Stimulated activated CD4-positive, alpha-beta T cell treated with anti-CD3 and anti-CD28 coated beads, Interleukin-1b, Interleukin-23, amount 100 ng/mL, for 1 hour (primary cell): ENCODE measurements at places on chromosomes 16 and 17.
A peak's percentile ranks its signal among the peaks of the same experiment; 100 is the strongest.

DNA sequence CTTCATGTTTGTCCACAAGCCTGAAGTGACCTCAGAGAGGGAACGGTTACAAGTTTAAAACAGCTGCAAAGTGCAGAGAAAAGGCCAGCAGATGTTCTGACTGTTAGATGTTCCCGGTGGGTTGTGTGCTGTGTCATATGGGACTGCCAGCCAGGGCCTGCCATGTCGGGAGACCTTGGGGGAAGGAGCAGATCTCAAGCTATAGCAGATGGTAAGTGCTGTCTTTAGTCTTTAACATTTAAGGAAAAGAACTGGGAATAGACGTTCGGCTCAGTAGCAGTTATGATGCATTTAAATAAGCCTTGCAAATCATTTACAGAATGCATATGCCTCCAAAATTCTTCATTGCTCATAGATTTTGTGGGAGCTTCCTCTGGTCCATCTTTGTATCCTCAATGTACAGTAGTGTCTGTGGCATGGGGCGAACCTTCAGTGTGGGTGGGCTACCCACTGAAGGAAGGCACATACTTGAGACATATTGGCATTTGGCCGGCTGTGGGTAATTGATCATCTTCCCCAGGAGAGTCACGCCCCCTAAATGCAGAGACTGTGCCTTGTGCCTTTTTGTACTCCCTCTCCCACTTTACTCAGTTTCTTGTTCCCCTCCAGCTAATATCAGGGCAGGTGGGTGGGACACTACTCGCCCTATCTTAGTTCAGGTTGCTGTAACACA lies 131.9 kb downstream of the NPIPB5 start:
- no peak for DNase-seq

- DNase-seq, result no peak
Measured at GRCh38 chr17:20207262-20207985, 198.3 kb downstream of the SPECC1 start.

- no peak for DNase-seq
Measured at GRCh38 chr17:15947976-15948752, 3.2 kb downstream of the ADORA2B start.

DNA sequence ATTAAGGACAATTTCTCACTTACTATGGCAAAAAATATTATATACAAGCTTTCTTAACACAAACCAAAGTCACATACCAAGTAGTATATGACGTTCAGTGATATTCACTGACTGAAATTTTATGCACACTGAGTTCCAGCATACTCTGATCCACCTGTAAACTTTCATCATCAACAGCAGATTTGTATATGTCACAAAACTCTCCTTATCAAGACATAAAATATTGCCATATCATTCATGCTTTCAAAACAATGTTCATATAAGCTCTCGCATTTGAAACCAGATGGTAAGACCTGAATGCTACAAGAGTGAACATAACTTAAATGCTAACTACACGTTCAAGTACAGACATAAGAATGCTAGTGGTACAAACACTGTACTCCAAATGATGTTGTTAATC lies 46.7 kb downstream of the GNA13 start:
- no peak for DNase-seq

DNA sequence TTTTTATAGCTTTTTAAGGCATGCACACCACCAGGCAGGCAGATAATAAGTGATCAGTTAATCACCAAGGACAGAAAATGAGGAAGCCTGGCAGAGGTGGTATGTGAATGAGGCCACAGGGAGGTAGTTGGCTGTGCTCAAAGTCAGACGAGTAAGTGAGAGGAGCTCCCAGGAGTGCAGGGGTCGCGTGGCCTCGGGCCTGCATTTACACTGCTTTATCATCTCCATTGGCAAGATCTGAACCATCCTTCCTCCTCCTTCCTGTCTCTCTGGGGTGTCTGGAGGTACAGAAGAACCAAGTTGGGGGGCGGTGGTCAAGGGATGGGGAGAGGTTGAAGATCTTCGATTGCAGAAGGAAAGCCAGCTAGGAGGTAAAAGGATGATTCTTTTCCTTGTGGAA lies 320.1 kb downstream of the SOX9 start:
- DNase-seq, result no peak

DNA sequence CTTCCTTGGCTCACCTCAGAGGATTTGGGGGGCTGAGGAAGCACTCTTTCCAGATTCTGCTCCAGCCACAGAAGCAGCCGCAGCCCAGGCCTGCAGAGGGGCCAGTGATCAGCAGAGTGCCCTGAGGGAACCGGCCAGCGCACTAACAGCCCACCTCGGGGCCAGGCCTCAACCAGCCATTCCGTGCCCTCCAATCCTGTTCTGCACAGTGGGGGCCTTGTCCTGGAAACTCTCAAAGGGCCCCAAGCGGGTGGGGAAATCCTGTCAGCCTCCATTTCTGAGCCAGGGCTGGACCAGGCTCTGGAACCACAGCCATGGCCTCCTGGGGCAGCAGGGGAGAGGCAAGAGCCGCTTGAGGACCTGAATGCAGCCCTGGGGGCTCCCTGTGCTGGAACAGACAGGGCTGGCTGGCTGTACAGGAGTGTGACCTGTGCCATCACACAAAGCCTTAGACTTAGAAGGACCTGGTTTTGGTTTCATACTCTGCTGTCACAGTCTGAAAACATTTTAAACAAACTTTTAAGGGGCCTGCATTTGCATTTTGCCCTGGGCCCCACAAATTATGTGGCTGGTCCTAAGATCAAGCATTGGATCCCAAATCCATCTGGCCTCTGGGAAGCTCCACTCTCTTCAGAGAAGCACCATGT lies 10.0 kb downstream of the CNGB1 start:
- DNase-seq, result no peak

DNA sequence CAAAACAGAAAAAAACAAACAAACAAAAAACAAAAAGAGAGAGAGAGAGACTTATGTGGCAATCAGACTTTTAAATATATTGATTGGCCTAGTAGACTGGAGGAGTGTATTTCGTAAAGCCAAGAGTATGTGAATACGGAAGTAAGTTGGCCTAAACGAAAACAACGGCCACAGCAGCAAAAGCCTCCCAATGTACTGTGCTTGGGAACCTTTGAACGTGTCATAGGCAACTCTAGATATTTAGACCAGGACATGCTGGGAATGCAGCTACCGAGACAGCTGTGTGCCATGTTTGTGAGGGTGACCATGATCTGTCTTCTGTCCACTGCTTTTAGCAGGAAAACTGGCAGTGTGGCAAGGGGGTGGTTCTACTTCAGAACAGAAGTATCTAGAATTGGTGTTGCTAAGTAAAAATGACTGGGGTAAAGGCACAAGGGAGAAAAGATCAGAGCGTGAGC lies 7.4 kb downstream of the MAF start:
- no peak for DNase-seq

DNA sequence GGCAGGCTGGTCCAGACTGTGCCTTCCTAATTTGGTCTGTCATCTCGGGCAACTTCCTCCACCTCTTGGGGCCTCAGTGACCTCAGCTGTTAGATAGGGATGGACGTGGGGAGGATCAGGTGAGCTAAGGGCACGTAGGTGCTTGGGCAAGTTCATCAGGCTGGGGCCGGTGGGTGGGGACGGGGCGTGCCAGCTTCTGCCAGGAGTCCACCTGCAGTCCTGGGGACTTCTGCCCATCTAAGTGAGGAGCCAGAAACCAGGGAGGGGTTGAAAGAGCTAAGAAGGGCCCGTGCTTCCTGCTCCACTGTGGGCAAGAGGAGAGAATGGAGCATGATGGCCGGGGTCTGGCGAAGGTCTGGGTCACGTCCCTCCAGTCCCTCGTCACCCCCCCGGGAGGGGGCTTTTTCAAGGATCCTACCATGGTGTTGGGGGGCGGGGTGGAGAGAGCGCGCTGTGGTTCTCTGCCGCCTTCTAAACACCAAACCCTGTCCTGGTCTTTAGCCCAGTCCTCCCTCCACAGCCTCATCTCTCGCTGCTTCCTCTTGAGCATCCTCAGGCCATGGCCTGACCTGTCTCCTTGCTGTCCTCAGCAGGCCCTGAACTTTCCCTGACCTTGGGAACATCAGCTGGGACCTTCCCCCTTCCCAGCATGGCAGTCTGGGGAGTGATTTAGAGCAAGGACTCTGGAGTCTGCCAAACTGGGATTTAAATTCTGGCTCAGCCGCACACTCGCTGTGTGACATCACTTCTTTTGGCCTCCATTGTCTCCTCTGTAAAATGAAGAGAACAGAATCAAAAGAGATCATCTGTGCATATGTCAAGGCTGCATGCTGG lies 21.6 kb downstream of the SPNS2 start:
- no peak for DNase-seq

DNA sequence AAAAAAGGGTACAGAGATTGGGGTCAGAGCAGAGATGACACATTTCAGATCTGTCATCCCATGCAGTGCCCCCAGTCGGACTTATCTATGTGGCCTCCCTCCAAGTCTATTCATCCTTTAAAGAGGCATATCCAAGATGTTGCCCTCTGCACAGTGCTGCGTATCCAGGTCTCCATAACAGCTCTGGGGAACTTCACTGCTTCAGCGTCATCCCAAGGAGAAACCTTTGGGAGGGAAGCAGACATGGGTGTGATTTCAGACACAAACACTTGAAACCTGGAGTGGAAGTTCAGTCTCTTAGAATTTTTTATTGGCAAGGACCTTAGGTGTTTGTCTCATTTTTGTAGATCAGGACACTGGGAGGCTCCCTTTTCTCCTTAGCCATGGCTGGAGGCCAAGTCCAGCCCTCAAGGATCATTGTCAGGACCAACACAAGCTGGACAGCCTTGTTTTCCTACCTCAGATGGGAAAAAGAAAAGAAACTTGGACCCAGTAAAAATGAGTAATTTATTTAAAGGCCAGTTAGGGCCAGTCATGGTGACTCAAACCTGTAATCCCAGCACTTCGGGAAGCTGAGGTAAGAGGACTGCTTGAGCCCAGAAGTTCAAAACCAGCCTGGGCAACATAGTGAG lies 23.9 kb upstream of the NLK start:
- DNase-seq, result no peak

GRCh38 chr16:31920373-31920772 lies 46.8 kb downstream of the ZNF267 start:
- no peak for DNase-seq

DNA sequence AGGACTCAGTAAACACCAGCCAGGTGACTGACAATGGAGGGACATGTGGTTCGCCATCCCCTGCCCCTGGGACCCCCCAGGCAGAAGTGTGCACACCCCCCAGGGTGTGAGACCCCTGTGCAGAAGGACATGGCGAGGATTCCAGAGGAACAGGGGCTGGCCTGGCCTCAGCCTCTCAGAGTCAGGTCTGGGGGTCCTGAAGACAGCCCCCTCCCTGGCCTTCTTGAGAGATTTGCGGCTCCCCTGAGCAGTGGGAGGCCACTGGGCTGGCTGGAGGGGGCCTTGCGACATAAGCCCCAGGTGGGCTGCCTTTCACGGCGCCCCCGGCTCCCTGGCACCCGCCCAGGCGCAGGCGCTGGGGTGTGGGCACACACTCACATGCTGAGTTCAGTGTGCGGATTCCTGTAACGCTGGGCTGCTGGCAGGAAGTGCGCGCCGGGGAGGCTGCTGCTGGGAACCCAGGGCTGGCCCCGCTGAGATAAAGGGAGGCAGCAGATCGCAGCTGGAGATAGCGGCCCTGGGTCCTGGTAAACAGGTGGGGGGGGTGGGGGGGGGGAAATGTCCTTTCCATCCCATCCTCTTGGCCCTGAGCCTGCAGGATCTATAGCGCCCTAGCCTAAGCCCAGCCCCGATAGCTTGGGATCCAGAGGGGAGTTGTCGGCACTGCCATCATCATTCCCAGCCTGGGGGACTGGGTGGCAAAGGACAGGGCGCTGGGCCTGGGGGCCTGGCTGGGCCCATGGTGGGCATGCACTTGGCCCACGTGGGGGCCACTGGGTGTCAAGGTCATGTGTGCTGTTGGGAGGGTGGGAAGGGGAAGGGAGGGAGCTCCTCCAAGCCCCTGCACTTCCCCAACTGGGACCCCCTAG lies 27.1 kb downstream of the TMEM235 start:
- DNase-seq, result peak; percentile 23

DNA sequence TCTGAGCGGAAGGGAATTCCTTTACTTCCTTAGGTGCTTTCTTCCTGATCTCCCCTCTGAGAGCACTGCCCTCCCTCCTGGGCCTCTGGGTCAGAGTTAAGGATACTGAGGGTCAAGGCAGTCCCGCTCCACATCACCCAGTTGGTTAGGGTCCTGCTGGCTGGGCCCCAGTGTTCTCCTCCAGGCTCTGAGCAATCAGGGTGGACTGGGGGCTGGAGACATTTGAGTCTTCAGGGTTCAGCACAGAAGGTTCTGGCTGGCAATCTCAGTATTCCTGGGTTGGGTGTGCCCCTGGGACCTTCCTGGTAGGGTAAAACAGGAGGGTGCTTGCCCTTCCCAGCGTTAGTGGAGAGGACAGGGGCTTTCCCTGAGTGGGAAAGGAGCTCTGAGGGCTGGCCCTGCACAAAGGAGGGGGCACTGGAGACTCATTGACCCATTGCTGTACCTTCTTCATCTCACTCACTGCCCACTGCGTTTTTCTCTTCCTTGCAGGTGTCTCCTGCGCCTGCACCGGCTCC lies 448 bp downstream of the MT1M start:
- DNase-seq, result no peak

DNA sequence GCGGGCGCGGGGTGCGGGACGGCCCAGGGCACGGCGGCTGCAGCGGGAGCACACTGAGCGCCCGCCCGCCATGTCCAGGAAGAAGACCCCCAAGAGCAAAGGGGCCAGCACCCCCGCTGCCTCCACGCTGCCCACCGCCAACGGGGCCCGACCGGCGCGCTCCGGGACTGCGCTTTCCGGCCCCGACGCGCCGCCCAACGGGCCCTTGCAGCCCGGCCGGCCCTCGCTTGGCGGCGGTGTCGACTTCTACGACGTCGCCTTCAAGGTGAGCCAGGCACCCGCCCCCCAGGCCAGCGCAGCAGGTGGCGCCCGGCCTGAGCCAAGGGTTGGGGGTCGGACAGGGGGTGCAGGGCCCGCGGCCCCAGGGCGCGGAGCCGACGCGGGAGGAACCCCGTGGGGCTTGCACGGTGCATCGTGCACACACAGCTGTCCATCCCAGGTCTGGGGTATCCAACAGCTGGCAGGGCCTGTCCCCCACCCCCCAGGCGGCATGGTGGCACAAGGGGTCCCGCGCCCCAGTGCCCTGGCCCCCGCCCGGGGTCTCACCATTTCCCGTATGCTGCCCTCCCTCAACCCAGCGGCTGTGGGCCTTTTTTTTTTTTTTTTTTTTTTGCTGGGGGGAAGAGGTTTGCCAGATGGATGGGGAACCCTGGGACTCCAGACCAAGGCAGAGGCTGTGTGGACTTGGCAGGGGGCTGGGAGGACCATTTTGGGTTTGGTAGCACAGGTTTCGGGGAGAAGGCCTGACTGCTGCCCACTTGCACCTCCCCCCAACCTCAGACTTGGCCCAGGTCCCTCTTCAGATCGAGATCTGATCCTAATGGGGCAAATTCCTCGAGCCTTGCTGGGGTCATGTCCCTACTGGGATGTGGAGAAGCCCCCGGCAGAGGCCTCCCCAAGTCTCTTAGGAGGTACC lies 547 bp downstream of the RAB26 start:
- DNase-seq, result no peak

DNA sequence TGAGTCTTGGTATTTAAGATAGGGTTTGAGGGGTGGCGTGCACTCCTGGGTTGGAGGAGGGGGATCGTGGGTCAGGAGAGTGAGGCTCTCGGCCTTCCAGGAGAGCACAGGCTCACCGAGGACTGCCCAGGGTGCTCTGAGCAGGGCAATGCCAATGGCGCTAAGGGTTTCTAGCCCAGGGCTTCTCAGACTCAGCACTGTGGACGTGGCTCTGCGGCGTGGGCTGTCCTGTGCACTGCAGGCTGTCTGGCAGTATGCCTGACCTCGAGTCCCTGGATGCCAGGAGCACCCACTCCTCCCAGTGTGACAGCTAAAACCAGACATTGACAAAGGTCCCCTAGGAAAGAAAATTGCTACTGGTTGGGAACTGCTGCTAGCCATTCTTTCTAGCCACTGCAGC lies 37.2 kb upstream of the ENDOV start:
- no peak for DNase-seq

GRCh38 chr17:60599220-60599619 lies 773 bp upstream of the PPM1D start:
- DNase-seq, result no peak

GRCh38 chr16:58494981-58495520 lies 4.9 kb upstream of the NDRG4 start:
- peak; percentile 12 for DNase-seq
